ENCODE measurements at places on chromosomes 6 and 20.

DNA sequence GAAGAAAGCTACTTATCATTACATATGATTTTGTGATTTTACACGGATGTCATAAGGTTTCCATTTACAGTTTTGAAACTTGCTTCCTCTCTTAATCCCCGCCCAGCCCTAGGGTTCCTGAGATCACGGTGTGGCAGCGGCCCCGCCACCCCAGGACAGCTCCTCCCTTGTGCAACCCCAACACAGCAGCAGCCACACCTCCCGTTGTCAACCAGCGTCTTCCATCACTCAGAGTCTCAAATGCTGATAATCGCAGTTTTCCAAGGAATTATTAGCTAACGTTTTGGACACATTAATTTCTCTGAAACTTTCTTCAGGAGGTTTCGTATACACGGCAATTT, 204.8 kb downstream of the THBS2 start:
- H3K36me3 ChIP-seq: no peaks in the 10 kb centered on the region
- no peaks in the 10 kb centered on the region for H3K27me3 ChIP-seq
- no peaks in the 10 kb centered on the region for H3K4me1 ChIP-seq

GRCh38 chr20:59564171-59564570, 40.2 kb upstream of the PHACTR3 start:
- no peaks in the 10 kb centered on the region for H3K27me3 ChIP-seq
- H3K4me3 ChIP-seq: no peak overlapping the region
- H3K4me1 ChIP-seq: no peaks in the 10 kb centered on the region
- DNase-seq: no peak
- H3K27ac ChIP-seq: no peak overlapping the region

- no peaks in the 10 kb centered on the region for H3K36me3 ChIP-seq
- no peak overlapping the region for H3K27ac ChIP-seq
- no peaks in the 10 kb centered on the region for H3K27me3 ChIP-seq
- no peaks in the 10 kb centered on the region for H3K4me1 ChIP-seq
- DNase-seq: no peak
Measured at GRCh38 chr20:5309971-5310370, 6.8 kb downstream of the PROKR2 start.

- H3K36me3 ChIP-seq: no peaks in the 10 kb centered on the region
- no peaks in the 10 kb centered on the region for H3K4me1 ChIP-seq
- H3K27me3 ChIP-seq: no peaks in the 10 kb centered on the region
- H3K4me3 ChIP-seq: no peak overlapping the region
- no peak for DNase-seq
- no peak overlapping the region for H3K27ac ChIP-seq
Measured at GRCh38 chr6:33000055-33000454, 9.3 kb downstream of the HLA-DOA start.

GRCh38 chr6:91672201-91672600, 1085.3 kb upstream of the MAP3K7 start:
- no peak overlapping the region for H3K27ac ChIP-seq
- H3K4me3 ChIP-seq: no peak overlapping the region
- no peaks in the 10 kb centered on the region for H3K27me3 ChIP-seq

DNA sequence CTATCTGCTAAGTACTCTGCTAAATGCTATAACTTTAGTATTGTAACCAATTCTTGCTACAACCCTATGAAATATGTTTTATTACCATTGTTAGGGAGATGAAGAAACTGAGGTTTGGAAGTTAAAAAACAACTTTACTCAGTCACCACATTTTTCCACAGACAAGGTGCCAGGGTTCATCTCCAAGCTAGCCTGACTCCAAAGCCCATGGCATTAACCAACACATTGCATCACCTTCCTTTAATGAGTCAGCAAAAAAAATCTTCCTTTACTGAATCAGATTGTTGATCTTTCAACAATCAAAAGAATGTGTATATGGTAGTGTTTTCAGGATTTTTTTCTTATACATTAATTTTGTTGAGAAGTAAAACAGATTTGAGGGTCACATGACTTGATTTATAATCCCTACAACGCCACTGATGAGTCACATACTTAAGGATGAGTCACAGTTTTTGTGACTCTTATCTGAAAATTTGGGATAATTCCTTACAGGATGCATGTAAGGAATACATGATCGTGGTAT, 41.5 kb downstream of the MAN1A1 start:
- H3K4me1 ChIP-seq: peaks cover 6% of the 10 kb centered on the region
- H3K27ac ChIP-seq: no peak overlapping the region
- no peak overlapping the region for H3K4me3 ChIP-seq
- no peak for DNase-seq
- no peaks in the 10 kb centered on the region for H3K36me3 ChIP-seq
